Vagina (tissue), 2 donors: ENCODE measurements at places on chromosomes 5 and 9. TPM values are rescaled to one million over a fixed set of nuclear protein-coding genes. Genes with fewer than 3 reads are reported as not detected.

Gene PFN3
- not detected for total RNA-seq

Gene GTF3C4
- total RNA-seq: 8.8 TPM

Gene RGS7BP
- 11.8 TPM for total RNA-seq

Gene CRHBP
- total RNA-seq: 5.9 TPM

DNA sequence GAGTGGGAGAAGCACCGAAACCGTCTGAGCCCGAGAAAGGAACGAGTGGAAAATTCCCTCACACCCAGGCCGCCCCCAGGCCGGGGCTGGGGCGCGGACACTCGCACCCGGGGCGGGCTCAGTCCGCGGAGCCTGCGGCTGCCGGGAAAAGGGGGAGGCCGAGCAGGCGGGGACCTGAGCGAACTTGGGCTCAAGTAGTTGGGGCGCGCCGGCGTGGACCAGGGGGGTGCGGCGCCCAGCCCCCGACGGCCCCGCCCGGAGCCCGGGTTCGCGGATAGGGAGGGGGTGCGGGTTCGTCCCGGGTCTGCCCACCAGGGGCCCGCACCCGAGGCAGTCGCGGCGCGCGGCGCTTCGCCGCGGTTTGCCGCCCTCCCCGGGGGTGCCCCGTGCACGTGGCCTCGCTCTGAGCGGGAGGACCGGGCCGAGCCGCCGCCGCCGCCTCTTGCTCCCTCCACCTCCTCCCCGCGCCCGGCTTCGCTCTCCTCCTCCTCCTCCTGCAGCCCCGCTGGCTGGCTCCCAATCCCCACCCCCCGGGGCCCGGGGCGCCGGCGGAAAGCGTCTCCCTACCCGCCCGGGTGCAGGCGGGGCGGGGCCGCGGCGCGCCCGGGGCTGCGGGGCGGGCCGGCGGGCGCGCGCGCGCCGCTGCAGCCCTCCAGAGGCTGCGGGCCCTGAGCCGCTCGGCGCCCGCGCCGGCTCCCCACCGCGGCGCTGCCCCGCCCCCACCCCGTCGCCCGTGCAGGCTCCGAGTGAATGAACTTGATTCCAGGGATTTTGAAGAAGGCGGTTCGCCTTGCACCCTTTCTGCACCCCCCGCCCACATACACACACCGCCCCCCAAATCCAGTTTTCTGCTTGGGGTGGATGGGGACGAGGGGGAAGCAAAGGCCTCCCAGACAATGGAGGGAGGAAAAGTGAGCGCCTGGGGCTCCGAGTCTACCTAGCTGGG, 1.3 kb upstream of the NFIB start:
- DNase-seq: no peak

DNA sequence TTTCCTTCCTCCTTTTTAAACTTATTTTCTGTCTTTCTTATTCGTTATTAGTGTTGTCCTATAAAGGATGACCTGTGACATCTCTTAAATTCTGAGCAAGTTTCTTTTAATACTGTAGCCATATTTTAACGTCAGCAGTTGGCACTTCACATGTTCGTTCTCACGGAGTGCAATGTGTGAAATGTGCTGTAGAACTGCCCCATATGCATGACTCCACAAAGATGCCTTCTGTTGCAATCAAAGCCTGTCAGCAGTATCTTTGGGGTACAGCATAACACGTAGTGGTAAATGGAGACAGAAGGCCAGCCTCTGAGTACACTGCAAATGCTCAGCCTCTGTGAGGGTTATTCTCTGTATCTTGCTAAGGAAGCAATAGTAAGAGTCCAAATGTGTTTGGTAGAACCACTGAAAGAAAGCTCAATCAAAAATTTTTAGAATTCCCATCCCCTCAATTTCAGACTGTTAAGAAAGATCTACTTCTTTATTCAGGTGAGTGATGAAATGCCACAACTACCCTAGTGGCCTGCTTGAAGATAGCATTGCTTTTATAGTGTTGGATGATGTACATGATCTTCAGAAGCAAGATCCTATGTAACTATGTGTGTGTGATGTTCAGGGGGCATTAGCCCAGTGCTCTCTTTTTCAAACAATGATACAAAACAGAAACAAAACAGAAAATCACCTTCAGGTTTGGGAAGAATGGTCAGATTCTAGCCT, 277.7 kb downstream of the TMEM167A start:
- DNase-seq: no peak

DNA sequence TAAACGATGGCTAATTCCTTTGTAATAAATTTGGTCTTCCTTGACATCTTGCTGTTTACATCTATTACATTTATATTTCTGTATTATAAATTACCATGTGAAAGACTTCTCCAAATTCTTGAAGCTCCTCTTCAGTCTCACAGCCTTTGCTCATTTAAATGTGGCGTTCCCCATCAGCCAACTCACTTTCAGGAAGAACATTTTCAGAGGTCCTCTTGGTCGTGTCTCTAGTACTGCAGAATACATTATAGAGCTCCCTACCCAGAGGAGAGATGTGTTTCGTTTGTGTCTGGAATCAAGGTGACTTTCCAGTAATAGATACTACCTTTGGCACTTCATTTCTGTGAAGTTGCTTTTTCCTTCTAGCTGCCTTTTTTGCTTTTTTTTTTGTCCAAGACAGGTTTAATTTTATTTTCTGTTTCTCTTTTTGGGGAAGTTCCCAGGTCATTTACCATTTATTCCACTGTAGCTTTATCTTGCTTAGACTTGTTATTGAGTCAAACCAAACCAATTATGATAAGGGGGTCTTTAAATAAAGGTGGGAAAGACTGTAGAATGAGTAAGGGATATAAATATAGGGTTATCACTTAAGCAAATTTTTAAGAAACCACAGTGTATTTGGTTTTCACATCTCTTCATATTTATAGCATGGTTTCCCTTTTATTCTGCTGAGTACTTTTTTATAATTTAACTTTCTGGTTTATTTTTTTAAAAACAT, 12.8 kb downstream of the UBE2B start:
- no peak for DNase-seq

DNA sequence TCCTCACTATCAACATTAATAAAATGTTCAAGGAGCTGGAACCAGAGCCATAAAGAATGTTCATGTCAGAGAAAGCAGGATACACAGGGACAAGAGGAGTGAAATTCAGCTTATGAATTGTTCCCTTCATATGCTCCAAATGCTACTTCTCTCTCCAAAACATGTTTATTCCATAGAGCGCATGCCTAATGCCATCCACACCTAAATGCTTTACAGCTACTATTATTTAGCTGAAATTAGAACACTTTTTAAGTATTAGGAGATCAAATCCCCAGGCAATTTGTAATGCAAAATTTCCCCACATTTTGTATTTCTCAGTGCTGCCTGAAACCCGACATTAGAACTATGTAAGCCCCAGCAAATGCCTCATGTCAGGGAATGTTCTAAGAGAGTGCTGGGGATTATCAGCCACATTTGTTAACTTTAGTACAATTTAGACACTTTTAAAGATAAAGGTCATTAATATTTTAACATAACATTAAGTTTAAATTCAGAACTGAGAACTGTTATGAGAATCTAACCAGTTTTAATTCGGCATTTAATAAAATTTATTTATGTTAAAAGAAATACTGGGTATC, 75.5 kb downstream of the PPP2R2B start:
- no peak for DNase-seq

- no peak for DNase-seq
These were observed 6.9 kb upstream of the TPM2 start for GRCh38 chr9:35696520-35697215.

- DNase-seq: no peak
These were observed 2.7 kb downstream of the PRDM12 start for GRCh38 chr9:130667120-130667435.
